ENCODE measurements at places on chromosomes 2 and 18.

DNA sequence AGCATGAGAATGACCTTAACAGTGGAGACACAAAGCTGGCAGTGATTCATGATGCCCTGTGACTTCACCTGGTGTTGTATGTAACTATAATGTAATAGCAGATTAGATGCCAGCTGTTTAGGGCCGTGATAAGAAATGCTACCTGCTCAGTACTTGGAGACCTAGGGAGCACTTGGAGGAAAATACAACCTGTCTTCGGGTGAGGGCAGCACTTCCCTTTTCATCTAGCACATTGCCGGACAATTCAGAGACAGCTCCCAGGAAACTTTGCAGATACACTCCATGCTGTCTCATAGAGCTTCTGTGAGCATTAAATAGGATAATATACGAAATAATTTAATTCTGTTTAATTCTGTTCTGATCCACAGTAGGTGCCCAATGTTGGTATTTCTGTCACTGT, 668.5 kb downstream of the TSN start:
- DNase-seq, result no peak

DNA sequence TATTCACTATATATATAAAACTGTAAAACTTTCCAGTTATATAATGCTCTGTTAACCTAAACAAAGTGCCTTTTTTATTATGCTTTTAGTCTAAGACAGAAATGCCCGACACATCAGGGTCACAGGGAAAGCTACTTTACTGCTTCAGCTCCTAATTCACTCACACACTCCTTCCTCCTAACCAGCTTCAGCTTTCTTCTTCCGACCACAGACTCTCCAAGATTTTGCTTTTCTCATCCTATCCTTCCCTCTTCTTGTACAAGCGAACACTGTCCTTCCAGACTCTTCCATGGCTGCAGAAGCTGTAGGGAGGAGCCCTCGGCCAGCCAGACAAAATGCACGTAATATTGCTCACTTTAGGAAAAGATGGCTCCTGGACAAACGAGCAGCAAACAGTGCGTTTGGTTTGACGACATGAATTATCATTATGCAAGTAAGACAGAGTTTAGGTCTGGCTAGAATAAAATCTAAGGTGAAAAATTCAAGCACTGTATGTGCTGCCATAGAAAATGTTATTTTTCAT, 47.5 kb upstream of the HNRNPA3 start:
- DNase-seq, result peak; percentile 33

GRCh38 chr2:190912726-190913125, 32.1 kb downstream of the GLS start:
- DNase-seq, result peak; percentile 53

DNA sequence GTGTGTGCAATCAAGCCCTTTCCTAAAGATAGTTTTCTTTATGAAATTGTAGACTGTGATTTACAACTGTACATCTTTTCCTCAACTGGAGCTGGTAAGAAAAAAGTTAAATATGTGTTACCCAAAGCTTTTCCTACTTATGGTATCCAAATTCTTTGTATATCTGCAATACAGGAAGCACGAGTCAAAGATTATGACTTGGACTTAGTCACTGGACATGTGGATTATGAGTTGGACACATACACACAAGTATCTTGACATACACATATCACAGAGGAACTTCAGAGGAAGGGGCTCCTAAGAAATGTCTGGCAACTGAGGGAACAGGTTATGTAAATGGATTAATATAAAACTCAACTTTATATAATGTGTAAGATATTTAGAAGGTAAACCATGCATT, 35.2 kb downstream of the PRELID3A start:
- no peak for DNase-seq

DNA sequence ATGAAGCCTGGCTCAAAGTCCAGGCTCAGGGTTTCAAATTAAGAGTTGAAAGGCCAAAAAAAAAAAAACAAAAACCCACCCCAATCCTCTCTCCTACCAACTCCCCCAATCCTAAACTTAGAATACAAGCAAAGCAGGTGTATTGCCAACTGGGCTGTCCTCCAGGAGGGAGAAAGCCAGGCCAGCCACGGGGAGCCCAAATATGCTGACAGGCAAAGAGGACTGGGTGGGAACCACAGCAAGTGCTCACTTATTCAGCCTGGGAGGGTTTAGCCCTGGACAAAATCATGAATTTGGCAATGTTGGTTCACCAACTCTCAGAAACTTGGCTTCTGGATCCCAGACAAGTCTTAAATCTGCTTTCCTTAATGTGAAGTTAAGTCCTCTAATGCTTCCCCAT, 36.5 kb downstream of the GKN2 start:
- DNase-seq, result no peak

- DNase-seq, result no peak
Measured at GRCh38 chr2:240836781-240837467, 16.9 kb upstream of the KIF1A start.

- DNase-seq, result no peak
Measured at GRCh38 chr2:25337276-25337675, 4.4 kb downstream of the DNMT3A start.

DNA sequence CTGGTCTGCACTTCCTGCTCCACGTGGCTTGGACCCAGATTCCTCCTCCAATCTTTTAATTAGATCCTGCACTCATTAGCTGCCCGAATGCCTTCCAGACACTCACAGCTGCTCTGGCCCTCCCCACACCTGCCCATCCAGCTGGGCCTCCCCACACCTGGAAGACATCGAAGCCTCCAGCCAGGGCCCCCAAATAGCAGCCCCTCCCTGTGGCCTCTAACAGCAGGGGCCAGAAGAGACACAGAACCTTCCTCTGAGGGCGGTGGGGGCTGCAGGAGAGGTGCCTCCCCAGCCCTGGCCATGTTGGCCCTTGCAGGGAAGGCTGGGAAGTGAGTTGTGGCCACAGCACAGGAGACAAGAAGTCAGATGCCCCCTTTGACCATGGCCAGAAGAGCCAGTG, 252.8 kb downstream of the DYSF start:
- DNase-seq, result no peak

DNA sequence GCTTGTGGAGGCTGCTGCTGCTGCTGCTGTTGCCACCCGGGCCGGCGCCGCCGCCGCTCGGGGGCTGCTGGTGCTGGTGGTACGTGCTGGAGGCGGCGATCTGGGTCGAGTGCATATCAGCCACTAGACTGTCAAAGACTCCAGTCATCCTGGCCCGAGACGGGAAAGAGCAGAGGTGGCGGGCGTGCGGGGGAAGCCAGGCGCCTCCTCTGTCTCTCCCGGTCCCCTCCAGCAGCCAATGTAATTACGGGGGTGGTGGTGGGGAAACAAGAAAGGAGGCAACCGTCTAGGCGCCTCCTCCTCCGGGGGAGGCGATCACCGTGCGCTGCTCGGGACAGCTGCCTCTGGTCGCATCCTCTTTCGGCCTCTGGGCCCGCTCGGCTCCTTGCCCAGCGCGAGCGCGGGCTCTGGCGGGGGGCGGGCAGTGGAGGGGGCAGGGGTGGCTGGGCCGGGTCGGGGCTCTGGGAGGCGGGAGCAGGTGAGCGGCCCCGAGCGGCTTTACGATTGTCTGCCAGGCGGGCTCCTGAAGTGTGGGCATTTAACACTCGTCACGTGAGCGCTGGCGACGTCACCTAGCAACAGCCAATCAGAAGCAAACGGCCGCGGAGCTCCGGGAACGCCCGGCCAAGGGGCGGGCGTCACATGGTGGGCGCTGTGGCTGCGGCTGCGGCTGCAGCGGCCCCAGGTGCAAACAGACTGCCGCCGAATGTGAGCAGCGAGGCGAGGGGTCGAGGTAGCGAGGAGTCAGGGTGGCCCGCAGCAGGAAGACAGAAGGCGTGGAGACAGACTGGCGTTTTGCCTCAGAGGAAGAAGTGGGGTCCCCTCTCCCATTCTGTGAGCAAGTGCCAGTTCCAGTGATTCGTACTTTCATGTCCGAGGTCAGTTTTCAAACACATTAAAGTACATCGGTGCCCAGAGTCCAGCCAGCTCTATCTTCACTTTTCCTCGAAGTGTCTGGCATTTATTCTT, at the start of gene DLX2:
DLX2 (minus strand) TSS at position 510 of the 969 bp plus-strand sequence; CDS start at position 148, 362 bp downstream.
- DNase-seq, result peak; percentile 87

GRCh38 chr2:26649322-26649721, 8.2 kb upstream of the CIB4 start:
- DNase-seq, result no peak

DNA sequence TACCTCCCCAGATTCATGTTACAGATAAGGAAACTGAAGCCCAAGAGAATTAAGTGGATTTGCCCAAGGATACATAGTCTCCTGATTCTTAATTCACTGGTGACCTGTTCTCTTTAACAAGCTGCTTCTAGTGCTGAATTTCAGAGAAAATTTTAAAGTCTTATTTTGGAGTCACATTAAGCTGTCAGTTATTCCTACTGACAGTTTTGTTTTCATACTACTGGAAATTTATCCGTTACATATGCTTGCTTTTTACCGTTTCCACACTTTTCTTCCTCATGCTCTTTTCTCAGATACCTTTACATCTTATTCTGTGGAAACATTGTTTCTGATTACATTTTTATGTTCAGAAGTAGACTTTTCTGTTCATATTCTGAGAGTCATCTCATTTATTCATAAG, 1.3 kb downstream of the MOB4 start:
- no peak for DNase-seq

- DNase-seq, result no peak
Measured at GRCh38 chr2:214328941-214329340, 81.9 kb upstream of the VWC2L start.

GRCh38 chr2:191885098-191885497, 38.2 kb upstream of the CAVIN2 start:
- no peak for DNase-seq

- no peak for DNase-seq
Measured at GRCh38 chr2:8509621-8510020, 172.2 kb upstream of the ID2 start.

DNA sequence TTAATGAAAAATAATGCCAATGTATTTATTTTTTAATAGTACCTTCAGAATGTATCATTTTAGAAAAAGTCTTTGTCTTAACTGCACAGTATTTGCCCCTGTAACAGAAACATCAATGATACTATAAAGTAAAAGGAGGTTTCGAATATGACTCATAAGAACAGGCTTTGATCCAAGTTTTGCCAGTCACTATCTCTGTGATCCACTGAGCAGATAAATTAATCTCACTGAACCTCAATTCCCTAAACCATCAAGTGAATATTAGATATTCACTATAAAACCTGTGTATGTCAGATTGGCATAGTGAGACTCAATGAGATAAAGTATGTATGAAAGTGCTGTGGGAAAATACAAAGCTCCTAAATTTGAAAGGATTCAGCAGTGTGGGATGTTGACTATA, 292.1 kb downstream of the EXOC6B start:
- DNase-seq, result peak; percentile 32

GRCh38 chr2:69797235-69797634, 32.2 kb upstream of the GMCL1 start:
- no peak for DNase-seq

- no peak for DNase-seq
Measured at GRCh38 chr2:168722592-168722991, 79.8 kb upstream of the NOSTRIN start.

DNA sequence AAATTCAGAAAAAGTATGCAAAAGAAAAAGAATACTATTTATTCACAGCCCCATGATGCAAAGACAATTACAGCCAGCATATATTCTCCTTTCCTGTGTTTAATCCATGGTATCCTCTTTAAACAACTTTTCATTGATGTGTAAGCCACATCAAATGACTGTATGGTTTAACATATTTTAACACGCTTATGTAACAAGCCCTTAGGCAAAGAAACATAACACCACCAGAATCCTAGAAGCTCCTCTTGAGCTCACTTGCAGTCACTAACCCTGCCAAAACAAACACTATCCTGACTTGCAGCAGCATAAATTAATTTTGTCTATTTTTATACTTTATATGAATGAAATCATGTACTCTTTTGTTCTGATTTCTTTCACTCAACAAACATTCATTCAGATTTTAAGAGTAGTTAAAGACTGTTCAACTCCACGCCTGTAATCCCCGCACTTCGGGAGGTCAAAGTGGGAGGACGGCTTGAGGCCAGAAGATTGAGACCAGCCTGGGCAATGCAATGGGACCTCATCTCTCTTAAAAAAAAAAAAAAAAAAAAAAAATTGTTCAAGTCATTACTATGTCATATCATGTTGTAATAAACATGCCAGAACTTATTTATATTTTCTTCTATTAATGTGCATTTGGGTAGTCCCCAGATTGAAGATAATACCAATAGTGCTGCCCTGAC, 226.3 kb downstream of the NBAS start:
- DNase-seq, result peak; percentile 53

DNA sequence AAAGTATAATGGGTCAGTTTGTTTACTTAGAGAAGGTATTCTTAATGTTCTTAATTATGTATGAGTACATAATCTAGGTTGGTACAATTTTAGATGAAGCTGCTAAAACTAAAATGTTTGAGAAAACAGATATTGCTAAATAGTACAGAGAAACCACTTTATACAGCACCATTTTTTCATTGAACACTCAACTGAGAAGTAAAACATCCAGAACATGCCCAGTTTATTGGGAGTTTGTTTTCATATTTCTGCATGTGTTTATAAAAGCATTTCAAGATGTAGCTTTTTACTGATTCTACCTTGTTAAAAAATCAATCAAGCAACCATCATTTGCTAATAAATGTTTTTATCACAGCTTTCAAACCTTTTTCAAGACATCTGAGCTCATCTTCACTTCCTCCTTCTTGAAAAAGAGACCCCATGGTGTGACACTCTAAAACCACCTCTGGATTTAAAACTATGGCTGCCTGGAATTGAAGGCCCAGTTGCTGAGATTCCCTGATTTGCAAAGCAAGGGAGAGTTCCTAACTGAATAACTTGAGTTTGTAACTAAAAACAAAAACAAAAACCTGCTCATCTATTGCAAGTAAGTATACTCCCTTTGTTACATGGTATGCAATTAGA, 585.9 kb downstream of the ZEB2 start:
- DNase-seq, result no peak

DNA sequence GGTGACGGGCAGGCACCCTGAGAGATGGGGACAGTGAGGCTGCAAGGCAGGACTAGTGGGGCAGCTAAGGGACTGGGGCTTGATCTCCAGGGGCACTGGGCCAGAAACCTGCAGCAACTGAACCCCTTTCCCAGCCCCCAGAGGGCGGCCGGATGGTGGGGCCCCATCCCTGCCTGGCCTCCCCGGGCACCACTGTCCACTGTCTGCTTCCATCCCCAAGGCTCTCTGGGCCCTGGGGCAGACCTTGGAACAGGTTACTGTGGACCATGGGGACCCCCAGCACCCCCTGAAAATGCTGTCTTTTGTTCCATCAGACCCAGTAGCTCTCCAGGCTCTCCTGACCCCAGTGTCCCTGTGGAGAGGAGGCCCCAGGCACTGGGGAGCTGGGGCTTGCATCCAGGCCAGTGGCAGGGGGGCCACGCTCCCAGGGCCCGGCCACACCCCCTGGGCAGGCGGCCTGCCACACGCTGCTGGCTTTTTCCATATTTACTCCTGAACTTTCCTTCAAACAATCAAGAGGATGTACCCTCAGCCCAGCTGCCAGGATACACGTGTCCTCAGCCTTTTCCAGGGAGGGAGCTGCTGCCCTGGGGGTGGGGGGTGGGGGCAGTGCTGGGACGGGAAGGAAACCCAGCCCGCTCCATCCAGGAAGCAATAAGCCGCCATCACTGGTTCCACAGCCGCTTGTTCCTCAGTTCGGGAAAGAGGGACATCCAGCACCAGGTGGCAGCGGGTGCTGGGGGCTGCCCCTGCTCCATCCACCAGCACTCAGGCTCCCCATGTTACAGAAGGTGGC, 102.3 kb upstream of the ODC1 start:
- DNase-seq, result no peak

Measured in fibroblast of skin of abdomen (primary cell).